Endothelial cell (in vitro differentiated cells): ENCODE measurements at places on chromosomes 6 and 20. TPM values are rescaled to one million over a fixed set of nuclear protein-coding genes. Genes with fewer than 3 reads are reported as not detected.

- no peak for DNase-seq
These were observed 141.0 kb downstream of the HACE1 start for GRCh38 chr6:104718672-104719071.

DNA sequence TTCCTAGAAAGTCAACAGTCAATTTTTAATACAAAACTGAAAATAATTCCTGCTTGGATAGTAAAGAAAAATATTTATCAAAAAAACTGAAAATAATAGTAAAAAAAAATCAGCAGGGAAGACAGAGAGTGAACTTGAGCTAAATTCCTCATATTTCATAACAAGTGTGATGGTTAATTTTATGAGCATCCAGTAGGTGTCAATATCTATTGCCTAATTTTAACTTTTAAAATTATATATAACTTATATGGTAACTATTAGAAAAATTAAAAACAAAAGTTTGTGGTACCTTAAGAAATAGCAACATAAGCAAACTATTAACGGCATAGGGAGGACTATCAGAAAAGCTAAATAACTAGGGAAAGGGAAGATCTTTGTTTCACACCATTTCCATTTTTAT is 2.1 kb downstream of the EPM2A start:
- DNase-seq: no peak

Gene MUCL3
- not detected for total RNA-seq

DNA sequence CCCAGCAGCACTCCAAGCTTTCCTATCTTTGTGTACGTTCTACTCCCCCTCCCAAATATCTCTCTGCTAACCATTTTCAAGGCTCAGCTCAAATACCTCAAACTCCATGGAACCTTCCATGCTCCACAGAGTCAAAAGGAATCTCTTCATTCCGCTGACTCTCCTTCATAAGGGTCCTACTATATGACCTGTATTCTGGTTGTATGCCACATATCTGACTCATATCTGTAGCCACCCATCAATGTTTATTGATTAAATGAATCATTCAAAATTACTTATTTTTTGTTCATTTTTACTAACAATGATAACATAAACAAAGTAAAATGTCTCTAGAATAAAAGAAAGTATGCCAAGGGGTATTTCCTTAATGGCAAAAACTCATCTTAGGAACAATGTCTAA is 123.2 kb downstream of the ARHGAP18 start:
- no peak for DNase-seq

- DNase-seq: no peak
These were observed 598.8 kb downstream of the RNF144B start for GRCh38 chr6:18985996-18986395.
